T-helper 2 cell (primary cell): ENCODE measurements at places on chromosomes 2 and 18.

GRCh38 chr2:106063181-106063580 lies 130.9 kb downstream of the UXS1 start:
- no peak for DNase-seq

- no peak for DNase-seq
Measured at GRCh38 chr18:30999186-30999585, 43.4 kb downstream of the DSC3 start.

DNA sequence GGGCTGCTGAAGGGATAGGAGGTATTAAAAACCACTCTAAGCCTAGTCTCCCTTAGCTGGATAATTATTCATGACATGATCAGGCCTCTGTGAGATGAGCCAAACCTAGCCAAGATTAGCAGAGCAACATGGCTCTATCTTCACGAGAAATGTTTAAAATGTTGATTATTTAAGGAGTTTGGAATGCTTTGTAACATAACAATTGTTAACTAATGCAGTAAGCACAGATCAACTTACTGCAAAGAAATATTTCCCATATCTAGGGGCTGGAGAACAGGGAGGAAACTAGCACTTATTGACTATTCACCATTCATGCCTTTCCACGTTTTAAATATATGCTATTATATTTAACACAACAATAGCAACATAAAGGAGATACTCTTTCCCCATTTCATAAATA lies 833.7 kb upstream of the CHAC2 start:
- no peak for DNase-seq

- DNase-seq: no peak
Measured at GRCh38 chr2:43343573-43344304, 117.3 kb upstream of the ZFP36L2 start.

GRCh38 chr2:199011908-199012307 lies 445.8 kb downstream of the SATB2 start:
- no peak for DNase-seq

GRCh38 chr2:25981596-25982272 lies 563 bp downstream of the KIF3C start:
- DNase-seq: no peak

DNA sequence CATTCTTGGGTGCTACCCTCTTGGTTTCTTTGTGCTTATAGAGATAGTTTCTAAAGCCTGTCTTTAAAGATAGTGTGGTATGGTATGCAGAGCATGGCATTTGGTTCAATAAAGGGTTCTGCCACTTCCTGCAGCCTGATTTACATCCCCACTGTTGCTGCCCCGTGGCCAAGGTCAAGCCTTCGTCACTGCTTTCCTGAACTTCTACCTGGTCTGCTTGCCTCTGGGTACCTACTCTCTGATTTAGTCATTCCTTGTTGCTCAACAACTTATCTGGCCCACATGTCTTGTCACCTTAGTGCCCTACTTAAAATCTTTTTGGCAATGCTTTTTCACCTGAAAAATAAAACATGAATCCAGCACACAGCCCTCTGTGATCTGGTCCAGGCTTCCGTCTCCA lies 352.9 kb downstream of the LPIN1 start:
- DNase-seq: no peak
